ENCODE measurements at places on chromosomes 7 and 10.

DNA sequence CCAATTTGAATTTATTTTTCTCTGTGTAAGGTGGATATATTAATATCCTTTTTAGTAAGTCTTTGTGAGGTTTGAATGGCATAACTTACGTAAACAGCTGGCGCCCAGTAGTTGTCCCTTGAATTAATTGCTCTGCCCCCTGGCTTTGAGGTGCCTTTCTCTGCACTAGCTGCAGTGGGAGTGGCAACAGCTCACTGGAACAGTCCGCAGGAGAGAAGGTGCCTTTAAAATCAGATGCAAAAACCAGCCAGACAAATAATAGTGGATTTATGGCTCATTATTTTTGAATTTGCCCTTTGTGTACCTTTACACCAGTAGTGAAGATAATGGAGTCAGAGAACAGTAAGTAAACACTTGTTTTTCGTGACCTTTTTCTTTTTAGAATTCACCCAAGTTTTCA is 11.8 kb downstream of the FERD3L start:
- no peak for DNase-seq

GRCh38 chr7:43535810-43536585 is 46.9 kb upstream of the STK17A start:
- DNase-seq = no peak

DNA sequence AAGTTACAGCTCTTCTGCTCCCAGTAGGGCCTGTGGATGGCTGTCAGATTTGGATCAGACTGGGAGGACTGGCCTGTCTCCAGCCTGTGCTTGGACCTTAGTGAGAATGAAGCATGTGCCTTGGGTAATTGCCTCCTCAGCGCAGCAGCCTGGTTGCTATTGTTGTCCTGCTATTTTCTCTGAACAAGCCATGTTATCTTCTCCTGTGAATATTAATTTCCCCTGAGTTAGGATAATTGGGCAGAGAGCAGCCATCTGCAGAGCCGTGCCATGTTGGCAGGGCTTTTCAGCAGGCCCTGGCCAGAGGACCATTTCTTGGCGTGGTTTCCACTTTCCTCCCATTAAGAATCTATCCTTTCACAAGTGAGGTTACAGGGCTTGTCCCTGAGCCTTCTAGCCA is 497.3 kb downstream of the SORCS3 start:
- no peak for DNase-seq

DNA sequence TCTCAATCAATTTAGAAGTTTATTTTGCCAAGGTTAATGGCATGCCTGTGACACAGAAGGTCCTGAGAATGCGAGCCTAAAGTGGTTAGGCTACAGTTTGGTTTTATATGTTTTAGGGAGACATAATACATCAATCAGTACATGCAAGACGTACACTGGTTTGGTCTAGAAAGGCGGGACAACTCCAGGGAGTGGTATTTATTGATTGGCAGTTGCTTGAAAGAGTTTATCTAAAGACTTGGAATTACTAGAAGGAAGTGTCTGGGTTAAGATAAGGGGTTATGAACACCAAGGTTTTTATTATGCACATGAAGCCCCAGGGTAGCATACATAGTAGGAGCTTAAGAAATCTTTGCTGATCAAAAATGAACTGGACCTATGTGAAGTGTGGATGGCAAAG is 21.5 kb downstream of the NPVF start:
- DNase-seq = no peak

GRCh38 chr7:93133005-93133404 is 15.2 kb downstream of the SAMD9L start:
- DNase-seq = no peak

DNA sequence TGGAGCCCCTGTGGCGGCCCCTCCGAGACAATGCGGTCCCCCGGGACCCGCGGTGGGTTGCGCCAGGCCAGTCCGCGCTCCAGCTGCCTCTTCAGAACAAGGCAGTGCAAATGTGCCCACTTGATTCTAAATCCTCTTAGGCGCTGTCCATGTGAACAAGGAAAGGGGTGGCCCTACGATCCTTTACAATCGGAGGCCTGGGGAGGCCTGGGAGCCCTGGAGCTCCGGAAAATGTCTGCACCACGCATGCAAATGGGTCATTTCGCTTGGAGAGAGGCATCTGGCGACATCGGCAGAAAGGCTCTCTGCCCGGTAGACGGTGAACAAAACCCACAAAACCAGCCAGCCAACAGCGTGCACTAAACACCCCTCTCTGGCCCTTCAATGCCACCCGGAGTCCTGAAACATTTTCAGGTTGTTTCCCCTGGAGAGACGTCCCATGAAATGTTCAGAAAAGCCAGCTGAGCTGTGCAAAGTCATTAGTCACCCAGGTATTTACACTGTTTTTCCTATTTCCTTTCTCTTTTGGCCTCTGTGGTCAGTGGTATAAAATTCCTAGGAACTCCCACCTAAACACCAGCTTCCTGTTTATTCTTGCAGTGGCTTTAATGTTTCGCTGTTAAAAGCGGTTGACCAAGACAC is 102.8 kb upstream of the ZNF438 start:
- peak; percentile 18 for DNase-seq

DNA sequence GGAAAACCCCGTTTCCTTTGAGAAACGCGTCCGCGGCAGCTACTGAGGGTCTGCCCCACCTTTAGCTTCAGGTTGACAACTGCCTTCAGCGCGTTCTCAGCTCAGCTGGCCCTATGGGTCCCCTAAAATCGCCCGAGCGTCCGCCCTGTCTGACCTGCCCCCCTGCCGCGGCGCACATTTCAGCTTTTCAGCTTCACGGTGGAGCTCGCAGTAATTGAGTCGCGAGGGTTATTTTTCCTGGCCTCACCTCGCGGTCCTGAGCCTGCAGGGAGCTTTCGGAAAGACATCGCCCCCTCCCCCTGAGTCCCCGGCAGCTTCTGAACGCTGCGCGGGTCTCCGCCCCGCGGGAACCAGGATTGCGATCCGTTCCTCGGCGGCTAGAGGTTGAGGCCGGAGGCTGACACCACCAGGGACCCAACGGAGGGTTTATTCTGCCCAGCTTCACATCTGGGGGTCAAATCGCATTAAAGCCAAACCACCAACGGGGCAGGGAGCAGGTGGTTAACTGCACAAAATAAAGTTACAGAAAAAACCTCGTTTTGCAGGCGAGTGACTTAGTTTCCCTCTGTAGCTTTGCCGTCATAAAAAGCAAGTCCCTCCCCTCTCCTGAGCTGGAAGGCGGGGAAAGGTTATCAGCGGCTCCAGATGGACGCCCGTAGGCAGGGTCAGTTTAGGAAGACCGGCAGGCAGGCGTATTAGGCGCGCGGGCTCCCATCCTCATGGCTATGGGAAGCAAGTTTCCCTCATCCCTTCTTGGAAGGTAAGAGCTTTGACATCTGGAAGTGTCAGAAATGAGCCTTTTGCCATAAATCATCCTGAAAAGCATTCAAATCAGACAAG is 11.0 kb downstream of the TWIST1 start:
- DNase-seq = no peak

GRCh38 chr7:123782071-123782798 is 33.4 kb upstream of the WASL start:
- DNase-seq = no peak

DNA sequence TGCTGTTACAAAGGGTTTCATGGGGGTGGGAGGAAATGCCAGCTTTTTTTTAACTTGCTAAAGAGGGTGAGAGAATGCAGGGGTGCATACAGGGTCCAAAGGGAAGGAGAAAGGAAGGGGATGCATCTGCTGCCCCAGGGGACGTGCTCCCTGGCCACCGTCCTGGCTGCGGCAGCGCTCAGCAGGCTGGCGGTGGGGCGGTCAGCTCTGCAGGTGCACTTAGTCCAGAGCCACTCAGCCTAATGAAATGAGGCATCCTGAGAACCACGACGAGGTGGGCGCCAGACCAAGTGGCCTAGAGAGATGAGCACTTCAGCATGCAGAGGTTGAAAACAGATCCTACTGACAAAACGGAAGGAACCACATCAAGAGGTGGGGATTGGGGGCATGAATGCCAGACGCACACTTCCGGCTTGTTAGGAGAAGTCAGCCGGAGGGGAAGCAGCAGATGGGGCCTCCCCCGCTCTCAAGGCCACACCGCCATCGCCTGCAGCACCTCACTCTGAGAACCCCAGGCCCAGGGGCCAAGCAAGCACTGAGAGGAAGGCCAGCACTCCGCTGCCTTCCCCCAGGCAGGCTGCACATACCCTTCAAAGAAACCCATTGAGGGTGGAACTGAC is 94.5 kb downstream of the MAD1L1 start:
- no peak for DNase-seq

- no peak for DNase-seq
These were observed 94.3 kb upstream of the MYO3A start for GRCh38 chr10:25839683-25840082.

DNA sequence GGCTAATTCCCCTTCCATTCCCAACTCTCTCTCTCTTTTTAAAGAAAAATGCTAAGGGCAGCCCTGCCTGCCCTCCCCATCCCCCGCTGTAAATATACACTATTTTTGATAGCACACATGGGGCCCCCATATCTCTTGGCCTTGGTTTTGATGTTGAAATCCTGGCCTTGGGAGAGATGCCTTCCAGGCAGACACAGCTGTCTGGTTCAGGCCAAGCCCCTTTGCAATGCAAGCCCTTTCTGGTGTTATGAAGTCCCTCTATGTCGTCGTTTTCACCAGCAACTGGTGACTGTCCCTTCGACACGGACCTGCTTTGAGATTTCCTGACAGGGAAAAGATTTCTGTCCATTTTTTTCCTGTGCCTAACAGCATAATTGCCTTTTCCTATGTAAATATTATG is 3.0 kb downstream of the ADRA2A start:
- no peak for DNase-seq

GRCh38 chr7:97971120-97971989 is 18.6 kb downstream of the OCM2 start:
- peak; percentile 46 for DNase-seq

- no peak for DNase-seq
These were observed 168.0 kb upstream of the RHEB start for GRCh38 chr7:151687523-151688235.

GRCh38 chr7:22730921-22731654 is 4.1 kb downstream of the IL6 start:
- no peak for DNase-seq

- peak; percentile 18 for DNase-seq
These were observed at the start of the genes MRPL43 and TWNK for GRCh38 chr10:100986952-100987684. Gene MRPL43, minus strand, starts transcription at chr10:100987497. Its CDS starts 54 bp downstream, at chr10:100987443. Gene TWNK, plus strand, starts transcription at chr10:100987543. Its CDS starts 668 bp downstream, at chr10:100988211.

Measured in NCI-H526 treated with DMSO at 0.1 percent for 48 hours (cell line).